ENCODE measurements at places on chromosomes 16 and 17.
A peak's percentile ranks its signal among the peaks of the same experiment; 100 is the strongest.

DNA sequence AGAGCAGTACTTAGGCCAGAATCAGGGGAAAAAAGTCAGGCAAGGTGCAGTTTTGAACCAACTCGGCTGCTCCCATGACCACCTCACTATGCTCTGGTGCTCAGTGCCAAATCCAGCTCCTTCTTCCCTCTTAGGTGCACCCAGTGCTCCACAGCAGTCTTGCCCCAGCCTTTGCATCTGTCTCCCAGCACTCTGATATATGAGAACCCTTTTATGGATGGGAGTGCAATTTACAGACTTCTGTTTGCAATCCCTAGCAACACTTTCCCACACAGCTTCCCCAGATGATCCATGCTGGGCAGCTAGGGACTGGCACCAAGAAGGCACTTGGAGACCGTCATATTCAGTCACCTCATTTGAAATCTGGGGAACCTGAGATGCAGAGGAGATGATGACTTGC, 267.9 kb upstream of the CCL2 start:
- no peaks in the 10 kb centered on the region for H3K36me3 ChIP-seq
- H3K4me3 ChIP-seq: no peak overlapping the region
- no peak overlapping the region for H3K27ac ChIP-seq
- DNase-seq: no peak

- no peaks in the 10 kb centered on the region for H3K27me3 ChIP-seq
- H3K36me3 ChIP-seq: peaks cover 56% of the 10 kb centered on the region
- H3K4me1 ChIP-seq: no peaks in the 10 kb centered on the region
- no peak for DNase-seq
Measured at GRCh38 chr16:88827727-88828126, 16.0 kb upstream of the APRT start.

DNA sequence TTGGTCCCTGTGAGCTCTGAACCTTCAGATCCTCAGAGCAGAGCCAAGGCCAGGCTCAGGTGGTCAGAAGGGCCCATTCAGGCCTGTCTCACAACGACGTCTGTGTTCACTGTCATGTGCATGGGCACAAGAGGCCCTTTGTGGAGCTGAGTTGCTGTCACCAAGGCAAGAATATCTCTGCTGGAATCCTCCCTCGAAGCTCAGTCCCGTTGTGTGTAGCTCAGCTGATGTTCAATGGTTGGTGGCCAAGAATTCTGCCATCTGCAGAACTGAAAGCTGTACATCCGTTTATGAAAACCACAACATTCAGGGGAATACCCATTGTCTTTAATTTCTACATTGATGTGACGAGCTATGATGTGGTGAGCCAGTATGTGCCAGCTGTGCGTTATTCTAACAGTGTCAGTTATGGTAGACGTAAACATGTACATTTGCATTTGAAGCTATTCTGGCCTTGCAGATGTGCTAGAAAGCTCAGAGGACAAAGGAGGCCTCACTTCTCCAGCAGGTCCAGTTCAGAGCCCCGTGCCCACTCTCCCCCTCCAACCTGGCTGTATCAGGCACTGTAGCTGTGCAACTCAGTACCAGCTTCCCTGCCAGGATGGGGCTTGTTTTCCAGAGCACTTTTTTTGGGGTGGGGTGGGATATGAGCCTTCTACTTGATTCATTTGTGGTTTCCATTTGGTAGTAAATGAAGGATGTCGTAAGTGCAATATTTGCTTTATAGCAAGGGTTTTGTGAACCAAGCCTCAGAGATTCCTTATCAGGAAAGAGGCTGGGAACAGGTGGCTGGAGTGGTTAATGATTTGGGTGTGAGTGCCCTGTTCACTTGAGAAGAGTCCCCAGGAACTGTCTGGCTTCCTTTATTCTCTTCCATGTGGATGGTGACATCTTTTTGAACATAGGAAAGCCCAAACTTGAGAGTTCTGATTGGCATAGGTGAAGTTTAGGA, 56.1 kb downstream of the B9D1 start:
- H3K4me3 ChIP-seq: no peak overlapping the region
- H3K27ac ChIP-seq: no peak overlapping the region
- H3K4me1 ChIP-seq: peaks cover 6% of the 10 kb centered on the region
- peak; percentile 66 for DNase-seq
- peaks cover 17% of the 10 kb centered on the region for H3K36me3 ChIP-seq
- no peaks in the 10 kb centered on the region for H3K27me3 ChIP-seq

DNA sequence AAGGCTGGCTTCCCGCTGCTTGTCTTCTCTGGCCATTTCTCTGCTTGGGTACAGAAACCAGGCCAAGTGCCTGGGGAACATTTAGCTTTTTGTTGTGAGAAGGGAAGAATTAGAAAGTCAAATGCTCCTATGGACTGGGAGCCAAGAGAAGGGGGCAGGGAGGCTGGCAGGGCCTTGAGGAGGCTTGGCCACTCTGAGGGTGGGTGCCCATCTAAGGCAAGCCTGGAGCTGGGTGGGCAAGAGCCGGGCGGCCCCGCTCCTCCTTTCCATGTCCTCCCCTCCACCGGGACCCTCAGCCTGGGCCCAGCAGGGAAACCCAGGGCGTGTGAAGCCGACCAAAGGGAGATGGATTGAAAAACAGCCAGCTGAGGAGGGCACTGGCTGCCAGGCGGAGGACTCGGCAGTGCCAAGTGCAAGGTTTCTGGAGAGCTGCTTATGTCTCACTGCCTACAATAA, 69.4 kb downstream of the NTN1 start:
- peak overlapping the region; percentile 76 for H3K27ac ChIP-seq
- peak overlapping the region; percentile 7 for H3K4me3 ChIP-seq
- H3K4me1 ChIP-seq: peaks cover 10% of the 10 kb centered on the region
- no peaks in the 10 kb centered on the region for H3K36me3 ChIP-seq

- no peaks in the 10 kb centered on the region for H3K4me1 ChIP-seq
- no peak for DNase-seq
- H3K27me3 ChIP-seq: no peaks in the 10 kb centered on the region
- H3K4me3 ChIP-seq: no peak overlapping the region
Measured at GRCh38 chr16:17831330-17831729, 360.6 kb upstream of the XYLT1 start.

GRCh38 chr17:17121162-17121561, 78.9 kb downstream of the MPRIP start:
- no peaks in the 10 kb centered on the region for H3K27me3 ChIP-seq
- H3K4me3 ChIP-seq: no peak overlapping the region
- no peaks in the 10 kb centered on the region for H3K36me3 ChIP-seq
- peak overlapping the region; percentile 29 for H3K27ac ChIP-seq
- no peaks in the 10 kb centered on the region for H3K4me1 ChIP-seq
- no peak for DNase-seq

GRCh38 chr17:3809135-3809534, 8.1 kb upstream of the ITGAE start:
- no peaks in the 10 kb centered on the region for H3K27me3 ChIP-seq
- no peak overlapping the region for H3K4me3 ChIP-seq

- no peak overlapping the region for H3K4me3 ChIP-seq
- H3K36me3 ChIP-seq: no peaks in the 10 kb centered on the region
- peaks cover 13% of the 10 kb centered on the region for H3K4me1 ChIP-seq
- no peaks in the 10 kb centered on the region for H3K27me3 ChIP-seq
- no peak overlapping the region for H3K27ac ChIP-seq
Measured at GRCh38 chr17:48241770-48242497, 134.4 kb downstream of the SNX11 start.

DNA sequence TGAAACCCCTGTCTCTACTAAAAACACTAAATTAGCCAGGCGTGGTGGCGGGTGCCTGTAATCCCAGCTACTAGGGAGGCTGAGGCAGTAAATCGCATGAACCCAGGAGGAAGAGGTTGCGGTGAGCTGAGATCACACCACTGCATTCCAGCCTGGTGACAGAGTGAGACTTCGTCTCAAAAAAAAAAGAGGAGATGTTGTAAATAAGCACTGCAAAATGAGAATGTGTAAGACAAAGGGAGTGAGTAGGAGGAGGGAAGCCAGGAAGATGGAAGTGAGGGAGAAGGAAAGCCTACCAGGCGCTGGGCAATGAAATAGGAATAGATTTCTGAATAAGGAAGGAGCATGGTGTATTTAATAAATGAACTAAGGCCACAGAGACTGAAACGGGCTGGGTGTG, 8.7 kb upstream of the PRPF8 start:
- no peaks in the 10 kb centered on the region for H3K36me3 ChIP-seq
- H3K4me3 ChIP-seq: no peak overlapping the region
- no peak for DNase-seq
- H3K4me1 ChIP-seq: no peaks in the 10 kb centered on the region
- no peak overlapping the region for H3K27ac ChIP-seq

DNA sequence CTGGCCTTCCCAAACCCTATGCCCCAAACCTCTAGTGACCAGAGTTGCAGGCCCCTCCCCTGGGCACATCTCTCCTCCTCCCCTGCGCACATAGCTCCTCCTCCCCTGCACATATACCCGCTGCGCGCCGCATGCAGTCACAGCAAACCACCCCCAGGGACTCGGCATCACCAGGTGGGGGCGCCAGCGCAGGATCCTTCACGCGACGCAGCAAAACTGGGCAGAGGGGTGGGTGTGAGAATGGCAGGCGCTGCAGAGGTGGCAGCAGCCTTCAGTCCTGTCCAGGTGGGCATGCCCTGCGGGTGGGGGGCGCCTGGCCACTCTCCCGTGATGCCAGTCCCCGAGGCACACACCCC, 5.6 kb downstream of the CORO6 start:
- no peaks in the 10 kb centered on the region for H3K36me3 ChIP-seq
- no peak overlapping the region for H3K27ac ChIP-seq
- H3K27me3 ChIP-seq: no peaks in the 10 kb centered on the region

- peaks cover 7% of the 10 kb centered on the region for H3K36me3 ChIP-seq
- H3K4me3 ChIP-seq: no peak overlapping the region
- no peak for DNase-seq
- no peaks in the 10 kb centered on the region for H3K4me1 ChIP-seq
- H3K27ac ChIP-seq: no peak overlapping the region
Measured at GRCh38 chr16:67654403-67654911, 5.6 kb downstream of the ACD start.

GRCh38 chr17:62994931-62995330, 28.9 kb downstream of the TANC2 start:
- no peak overlapping the region for H3K4me3 ChIP-seq
- H3K27ac ChIP-seq: no peak overlapping the region
- no peak for DNase-seq
- H3K36me3 ChIP-seq: no peaks in the 10 kb centered on the region

GRCh38 chr17:1422885-1423284, 22.9 kb upstream of the YWHAE start:
- H3K36me3 ChIP-seq: peaks cover 65% of the 10 kb centered on the region
- H3K27ac ChIP-seq: peak overlapping the region; percentile 17
- no peaks in the 10 kb centered on the region for H3K27me3 ChIP-seq
- no peak for DNase-seq
- H3K4me3 ChIP-seq: no peak overlapping the region

DNA sequence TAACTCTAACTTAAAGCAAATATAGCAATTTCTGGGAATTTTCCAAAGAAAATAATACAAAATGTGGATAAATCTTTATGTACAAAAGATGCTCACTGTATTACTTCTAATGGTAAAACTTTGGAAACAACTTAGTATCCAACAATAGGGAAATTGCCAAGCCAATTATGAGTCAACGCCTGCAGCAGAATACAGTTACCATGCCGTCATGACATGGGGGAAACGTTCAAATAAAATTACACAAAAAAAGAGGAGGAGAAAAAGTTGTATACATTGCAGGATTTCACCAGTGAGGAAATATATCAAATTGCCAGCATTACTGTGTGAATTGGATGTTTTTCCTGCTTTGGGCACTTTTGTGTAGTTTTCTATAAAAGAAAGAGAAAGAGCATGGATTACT, 469.6 kb downstream of the SOX9 start:
- H3K27ac ChIP-seq: no peak overlapping the region
- H3K4me3 ChIP-seq: peak overlapping the region; percentile 51
- H3K4me1 ChIP-seq: peaks cover 17% of the 10 kb centered on the region
- no peaks in the 10 kb centered on the region for H3K36me3 ChIP-seq

- DNase-seq: no peak
- H3K36me3 ChIP-seq: no peaks in the 10 kb centered on the region
- no peak overlapping the region for H3K27ac ChIP-seq
- no peaks in the 10 kb centered on the region for H3K27me3 ChIP-seq
- no peak overlapping the region for H3K4me3 ChIP-seq
Measured at GRCh38 chr16:82967424-82967823, 340.7 kb downstream of the CDH13 start.

GRCh38 chr16:72848028-72848400, 199.9 kb downstream of the ZFHX3 start:
- no peaks in the 10 kb centered on the region for H3K36me3 ChIP-seq
- peaks cover 53% of the 10 kb centered on the region for H3K4me1 ChIP-seq
- H3K27me3 ChIP-seq: no peaks in the 10 kb centered on the region
- peak overlapping the region; percentile 65 for H3K27ac ChIP-seq

DNA sequence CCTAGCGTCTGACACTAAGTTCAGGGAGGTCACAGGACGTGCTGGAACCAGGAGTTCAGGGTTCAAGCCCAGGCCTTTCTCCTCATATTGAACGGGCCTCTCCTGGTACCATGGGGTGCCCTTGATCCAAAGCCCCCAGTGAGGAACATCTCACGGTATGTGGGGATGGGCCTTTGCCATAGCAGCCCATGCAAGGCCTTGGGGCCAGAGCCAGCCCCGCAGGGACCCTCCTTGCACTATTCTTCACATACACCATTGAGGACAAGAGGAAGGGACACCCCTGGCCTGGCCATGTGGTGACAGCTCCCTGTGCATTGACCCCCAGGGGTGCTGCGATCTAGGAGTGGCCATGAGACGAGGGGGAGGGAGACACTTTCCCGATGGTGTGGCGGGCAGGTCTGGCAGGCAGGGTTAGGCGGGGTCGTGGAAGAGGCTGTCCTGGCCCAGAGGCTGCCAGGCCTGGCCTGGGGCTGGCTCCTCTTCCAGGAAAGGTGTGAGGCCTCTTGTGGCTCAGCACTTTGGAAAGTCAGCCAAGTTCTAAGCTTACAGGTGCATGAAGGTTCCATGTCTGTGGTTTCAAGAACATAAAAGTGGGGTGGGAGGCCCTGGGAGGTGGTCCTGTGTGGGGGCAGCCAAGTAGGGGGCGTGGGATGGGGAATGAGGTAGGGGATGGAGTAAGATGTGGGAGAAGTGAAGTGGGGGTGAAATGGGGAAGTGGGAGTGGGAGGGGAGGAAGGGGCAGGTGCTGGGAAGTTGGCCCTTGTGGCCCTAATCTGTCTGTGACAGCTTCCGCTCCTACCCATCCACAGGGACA, 88.7 kb upstream of the CBX4 start:
- peaks cover 72% of the 10 kb centered on the region for H3K27me3 ChIP-seq
- peaks cover 16% of the 10 kb centered on the region for H3K4me1 ChIP-seq
- H3K36me3 ChIP-seq: no peaks in the 10 kb centered on the region

GRCh38 chr16:2838928-2839327, 8.8 kb downstream of the ZG16B start:
- no peak overlapping the region for H3K27ac ChIP-seq
- H3K27me3 ChIP-seq: peaks cover 16% of the 10 kb centered on the region
- no peak overlapping the region for H3K4me3 ChIP-seq
- H3K4me1 ChIP-seq: peaks cover 9% of the 10 kb centered on the region
- no peak for DNase-seq
- H3K36me3 ChIP-seq: no peaks in the 10 kb centered on the region

GRCh38 chr16:66906916-66907836, 11.5 kb downstream of the CDH16 start:
- H3K27me3 ChIP-seq: no peaks in the 10 kb centered on the region
- DNase-seq: no peak
- H3K36me3 ChIP-seq: no peaks in the 10 kb centered on the region
- H3K4me1 ChIP-seq: peaks cover 40% of the 10 kb centered on the region
- no peak overlapping the region for H3K27ac ChIP-seq

GRCh38 chr17:41593306-41593981, 6.7 kb upstream of the KRT14 start:
- no peak overlapping the region for H3K4me3 ChIP-seq
- DNase-seq: peak; percentile 43
- no peaks in the 10 kb centered on the region for H3K27me3 ChIP-seq
- no peak overlapping the region for H3K27ac ChIP-seq
- no peaks in the 10 kb centered on the region for H3K36me3 ChIP-seq
- H3K4me1 ChIP-seq: no peaks in the 10 kb centered on the region
